ENCODE measurements at places on chromosomes 11 and 22.
A peak's percentile ranks its signal among the peaks of the same experiment; 100 is the strongest.

- no peak for DNase-seq
Observed at GRCh38 chr11:108852701-108853100, 187.8 kb downstream of the DDX10 start.

DNA sequence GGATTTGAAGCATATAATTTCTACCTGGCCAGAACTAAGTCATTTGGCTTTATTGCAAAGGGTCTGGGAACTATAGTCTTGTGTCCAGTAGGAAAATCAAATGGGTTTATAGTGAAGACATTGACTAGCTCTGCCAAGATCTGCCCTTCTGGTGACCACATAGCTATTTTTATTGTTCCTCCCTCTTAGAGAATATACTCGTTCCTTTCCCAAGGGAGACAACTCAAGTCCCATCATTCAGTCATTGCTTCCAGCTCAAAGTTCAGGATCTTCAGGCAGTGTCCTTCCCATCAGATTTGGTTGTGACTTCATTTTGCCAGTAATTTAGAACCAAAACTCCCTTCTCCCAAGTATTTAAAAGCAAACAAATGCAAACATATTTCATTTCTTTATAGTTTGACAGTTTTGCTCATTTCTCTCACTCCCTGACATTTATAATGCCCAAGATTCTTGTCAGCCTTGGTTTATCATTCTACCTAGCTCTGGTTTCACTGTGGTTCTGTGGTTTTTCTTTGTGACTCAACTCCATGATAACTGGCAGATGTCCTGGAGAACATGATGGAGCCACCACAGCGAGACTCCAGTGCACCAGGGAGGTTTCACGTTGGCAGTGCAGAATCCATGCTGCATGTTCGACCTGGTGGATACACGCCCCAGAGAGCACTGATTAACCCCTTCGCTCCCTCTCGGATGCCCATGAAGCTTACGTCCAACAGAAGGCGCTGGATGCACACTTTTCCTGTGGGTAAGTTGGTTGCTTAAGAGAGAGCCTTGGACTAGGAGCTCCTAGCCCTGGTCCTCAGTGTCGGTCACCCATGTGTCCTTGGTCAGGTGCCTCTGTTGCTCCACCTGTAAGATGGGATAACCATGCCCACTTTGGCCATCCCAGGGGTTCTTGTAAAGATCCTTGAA is 64.9 kb downstream of the DEPDC5 start:
- DNase-seq, result no peak

- DNase-seq, result peak; percentile 70
Observed at GRCh38 chr22:35792506-35792905, 74.8 kb downstream of the APOL5 start.

GRCh38 chr11:126450806-126451205 is 95.3 kb downstream of the ST3GAL4 start:
- DNase-seq, result no peak

DNA sequence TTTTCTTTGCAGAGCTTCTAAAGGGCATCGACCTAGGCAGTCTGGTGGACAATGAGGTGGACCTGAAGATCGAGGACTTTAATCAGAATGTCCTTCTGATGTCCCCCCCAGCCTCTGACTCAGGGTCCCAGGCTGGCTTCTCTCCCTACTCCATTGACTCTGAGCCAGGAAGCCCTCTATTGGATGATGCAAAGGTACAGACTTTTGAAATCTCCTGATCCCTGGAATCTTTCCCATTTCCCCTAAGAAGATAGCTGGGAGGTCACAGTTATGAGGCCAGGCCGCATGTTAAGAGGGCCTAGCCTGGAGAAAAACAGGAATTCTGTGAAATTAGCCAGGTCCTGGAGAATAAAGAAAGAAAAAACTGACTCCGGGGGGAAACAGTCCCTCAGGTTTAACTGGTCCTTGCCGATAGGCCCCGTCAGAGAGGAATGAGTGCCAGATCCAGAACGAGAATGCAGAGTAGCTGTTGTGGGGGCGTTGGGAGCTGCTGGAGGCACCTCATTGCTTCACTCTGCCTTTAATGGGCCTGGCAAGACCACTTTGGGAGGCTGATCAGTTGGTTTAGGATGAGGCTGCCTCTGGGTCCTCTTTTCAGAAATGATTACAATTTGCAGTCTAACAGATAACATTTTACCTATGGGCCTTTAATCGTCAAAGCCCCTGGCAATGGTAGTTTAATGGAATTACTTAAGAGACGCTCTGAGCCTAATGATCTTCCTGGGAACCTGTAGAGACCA is 39.2 kb downstream of the SHISA8 start:
- DNase-seq, result no peak

DNA sequence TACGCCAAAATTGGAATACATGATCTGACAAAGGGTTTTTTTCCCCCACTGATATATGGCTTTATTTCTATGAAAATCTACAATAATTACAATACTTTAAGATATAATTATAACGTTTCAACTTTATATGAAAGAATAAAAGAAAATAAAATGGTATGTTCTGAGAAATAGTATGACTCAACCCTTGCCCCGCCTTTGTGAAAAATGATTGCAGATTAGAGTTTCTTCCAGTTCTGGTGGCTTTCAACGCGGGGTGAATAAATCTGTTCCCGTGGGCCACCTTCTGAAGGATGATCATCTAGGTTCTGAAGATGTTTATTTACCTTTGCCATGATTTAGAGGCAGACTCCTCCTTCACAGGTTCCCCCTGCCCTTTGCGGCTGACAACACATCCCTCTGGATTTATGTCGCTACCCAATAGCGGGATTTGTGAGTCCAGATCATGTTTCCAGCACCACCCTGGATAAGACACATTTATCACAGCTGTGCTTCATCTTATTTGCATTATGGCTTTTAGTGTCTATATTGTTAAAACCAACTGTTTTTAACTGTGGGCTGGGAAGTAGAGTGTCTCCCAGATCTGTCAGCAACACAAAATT is 607.0 kb upstream of the KIRREL3 start:
- DNase-seq, result no peak
